T-helper 2 cell (primary cell): ENCODE measurements at places on chromosomes 11 and 22.
A peak's percentile ranks its signal among the peaks of the same experiment; 100 is the strongest.

DNA sequence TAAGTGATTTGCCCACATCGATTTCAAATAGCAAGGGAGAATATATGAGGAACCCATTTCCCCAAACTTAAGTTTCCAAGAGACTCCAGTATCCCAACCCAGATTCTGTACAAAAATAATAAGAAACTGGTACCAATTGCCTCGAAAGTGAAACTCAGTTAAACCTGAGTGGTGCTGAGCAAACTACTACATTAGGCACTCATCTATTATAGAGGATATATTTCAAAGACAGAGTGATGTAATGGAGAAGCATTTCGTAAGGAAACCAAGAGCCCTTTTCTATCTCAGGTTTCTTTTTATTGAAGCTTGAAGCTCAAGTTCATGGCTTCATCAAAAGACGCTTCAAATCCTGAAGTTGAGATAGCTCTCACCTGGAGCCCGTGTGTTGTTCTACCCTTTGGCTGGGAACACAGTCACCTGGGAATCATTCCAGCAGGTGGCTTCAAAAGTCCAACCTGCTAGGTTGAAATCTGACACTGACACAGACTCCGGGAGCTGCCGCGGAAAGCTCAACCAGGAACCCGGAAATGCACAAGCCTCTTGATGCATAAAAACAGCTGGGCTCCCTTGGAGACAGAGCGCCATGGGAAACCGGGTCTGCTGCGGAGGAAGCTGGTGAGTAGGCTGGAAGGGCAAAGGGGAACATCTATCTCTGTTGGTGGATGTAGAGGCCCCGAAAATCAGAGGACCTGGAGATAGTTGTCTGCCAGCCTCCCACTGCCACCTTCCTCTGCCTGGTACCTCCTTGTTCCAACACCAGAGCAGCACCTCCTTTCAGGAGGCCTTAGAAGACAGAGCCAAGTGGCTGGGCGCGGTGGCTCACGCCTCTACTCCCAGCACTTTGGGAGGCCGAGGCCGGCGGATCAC, at the start of gene C11orf52:
Gene C11orf52 (plus strand): TSS at position 524 of the 867 bp plus-strand sequence. CDS start 60 bp downstream, at position 584.
- DNase-seq, result no peak

DNA sequence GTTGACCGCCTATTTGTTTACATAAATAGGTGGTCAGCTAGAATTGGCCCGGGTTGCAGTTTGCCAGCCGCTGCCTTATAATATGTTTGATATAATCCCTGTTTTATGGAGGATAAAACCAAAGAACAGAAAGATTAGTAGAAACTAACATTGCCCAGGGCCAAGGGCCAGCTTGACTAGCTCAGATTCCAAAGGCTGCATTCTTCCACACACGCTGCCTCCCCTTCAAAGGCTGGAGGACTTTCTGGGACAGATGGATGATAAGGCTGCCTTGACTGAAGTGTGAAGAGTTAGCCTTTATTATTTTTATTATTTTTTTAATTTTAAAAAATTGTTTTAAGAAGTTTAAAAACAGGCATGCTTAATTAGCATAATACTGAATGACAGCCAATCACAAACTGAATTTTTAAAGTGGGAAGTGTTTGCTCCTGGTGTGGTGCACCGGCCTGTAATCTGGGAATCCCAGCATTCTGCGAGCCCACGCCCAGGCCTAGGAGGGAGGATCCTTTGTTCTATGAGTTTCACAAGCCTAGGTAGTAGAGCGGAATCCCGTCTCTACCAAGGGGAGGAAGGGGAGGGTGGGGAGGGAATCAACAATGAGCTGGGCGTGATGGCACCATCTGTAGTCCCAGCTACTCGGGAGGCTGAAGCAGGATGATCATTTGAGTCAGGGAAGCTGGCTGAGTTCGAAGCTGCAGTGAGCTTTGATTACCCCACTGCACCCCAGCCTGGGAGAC, 114.9 kb downstream of the NAV2 start:
- no peak for DNase-seq

- no peak for DNase-seq
These were observed 40.8 kb downstream of the SHISA8 start for GRCh38 chr22:41874090-41874489.

DNA sequence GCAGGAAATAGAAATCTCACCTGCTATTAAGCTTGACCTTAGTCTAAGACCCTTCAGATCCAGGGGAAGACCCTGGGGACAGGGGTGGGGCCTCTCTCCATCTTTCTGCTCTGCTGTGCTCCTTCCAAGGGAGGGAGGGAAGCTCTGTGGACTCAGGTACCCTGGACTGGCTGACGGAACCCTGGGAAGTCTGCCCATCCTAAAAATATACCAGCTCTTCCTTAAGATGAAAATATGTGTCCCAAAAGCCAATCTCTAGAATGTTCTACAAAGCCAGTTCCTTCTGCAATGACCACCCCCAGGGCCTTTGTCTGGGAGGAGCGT, 73.7 kb downstream of the RTL6 start:
- DNase-seq, result no peak

GRCh38 chr11:9462172-9462799, 1.5 kb downstream of the ZNF143 start:
- no peak for DNase-seq

DNA sequence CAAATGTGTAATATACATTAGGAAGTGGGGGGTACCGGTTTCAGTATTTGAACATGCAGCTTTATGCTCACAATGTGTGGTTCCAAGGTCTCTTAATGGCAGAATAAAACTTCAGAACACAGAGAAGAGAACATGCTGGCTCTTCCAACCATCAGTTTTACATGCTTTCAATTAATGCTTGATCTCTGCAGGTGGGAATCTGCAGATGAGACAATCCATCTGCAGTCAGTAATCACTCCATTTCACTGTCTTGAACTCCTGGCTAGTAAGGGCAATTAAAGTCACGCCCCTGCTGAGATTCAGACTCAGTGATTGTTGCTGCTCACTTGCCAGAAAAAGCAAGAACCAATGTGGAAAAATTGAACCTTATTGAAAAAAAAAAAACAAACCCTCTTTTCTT, 945.7 kb downstream of the DLG2 start:
- DNase-seq, result no peak

DNA sequence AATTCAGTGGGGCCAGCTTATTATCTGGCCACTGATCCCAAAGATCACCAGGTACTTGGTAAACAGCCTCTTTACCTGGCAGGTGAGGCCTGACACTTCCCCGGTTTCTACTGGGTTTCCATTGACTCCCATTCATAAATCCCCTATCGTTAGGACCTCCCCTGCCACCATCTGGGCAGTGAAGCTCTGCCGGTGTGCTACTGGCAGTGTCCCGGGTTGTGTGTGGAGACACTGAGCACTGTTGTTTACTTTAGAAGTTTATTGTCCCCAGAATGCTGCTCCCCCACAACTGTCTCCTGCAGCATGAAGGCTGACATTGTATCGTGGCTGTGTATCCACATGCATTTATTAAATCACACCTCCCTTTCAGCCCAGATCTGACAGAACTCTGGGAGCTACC, 142.7 kb downstream of the WNT7B start:
- DNase-seq, result no peak

DNA sequence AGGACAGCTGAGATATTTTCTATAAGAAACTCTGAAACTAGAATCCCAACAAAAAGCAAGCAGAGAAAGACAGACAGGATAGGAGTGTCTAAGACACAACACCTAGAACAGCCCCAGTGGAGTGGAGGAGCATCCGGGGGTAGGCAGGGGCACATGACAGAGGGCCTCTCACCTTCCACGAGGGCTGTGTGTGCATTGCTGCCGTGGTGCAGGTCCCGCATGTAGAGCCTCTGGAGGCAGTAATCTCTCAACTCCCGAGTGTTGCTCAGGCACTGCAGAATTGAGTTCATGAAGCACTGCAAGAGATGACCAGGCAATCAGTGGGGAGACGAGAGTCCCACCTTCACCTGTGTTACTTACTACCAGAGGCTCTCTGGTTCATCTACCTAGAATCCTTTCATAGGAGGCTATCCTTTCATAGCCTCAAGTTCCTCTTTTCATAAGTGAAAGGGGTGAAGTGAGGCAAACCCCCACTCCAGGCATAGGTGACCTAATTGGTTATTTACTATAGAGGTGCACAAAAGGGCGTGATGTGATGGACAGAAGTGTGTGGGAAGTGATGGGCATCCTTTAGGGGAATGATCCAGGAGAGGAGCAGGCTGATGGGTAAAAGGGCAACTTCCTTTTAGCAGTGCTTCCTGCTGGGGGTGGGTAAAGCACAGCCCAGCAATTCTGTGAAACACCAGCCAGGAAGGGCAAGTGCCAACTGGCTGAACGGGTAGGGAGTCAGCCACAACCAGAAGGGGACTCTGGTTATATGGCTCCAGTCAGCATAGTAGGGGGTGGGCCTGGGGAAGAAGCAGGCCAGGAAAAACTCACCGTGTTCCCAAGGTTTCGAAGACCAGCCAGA, 13.1 kb upstream of the MFRP start:
- no peak for DNase-seq

DNA sequence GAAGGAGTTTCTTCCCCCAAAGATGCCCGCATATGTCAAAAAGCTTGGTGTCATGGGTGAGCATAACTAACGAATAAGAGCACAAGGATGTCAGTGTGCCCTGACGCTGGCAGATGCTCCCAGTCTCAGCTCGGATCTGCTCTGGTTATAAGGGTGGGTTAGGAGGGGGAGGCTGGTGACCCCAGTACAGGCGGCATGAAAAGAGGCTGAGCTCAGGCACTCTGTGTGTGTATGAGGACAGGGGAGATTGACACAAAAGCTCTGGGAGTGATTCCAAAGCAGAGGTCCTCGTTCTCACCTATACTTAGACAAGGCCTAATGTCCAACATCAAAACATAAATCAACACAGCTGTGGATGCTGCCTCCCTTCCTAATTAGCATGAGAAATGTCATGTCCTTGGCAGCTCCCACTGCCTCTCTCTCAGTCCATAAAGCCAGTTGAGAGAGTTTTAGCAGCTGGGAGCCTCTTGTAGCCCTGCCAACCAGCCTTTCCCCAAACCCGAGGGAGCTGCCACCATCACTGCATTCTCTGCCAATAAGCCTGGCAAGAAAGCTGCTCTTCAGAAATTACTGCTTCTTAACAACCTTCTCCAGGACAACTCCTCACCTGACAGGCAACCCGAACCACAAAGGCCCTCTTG, 59.8 kb downstream of the SC5D start:
- no peak for DNase-seq

GRCh38 chr11:95849087-95849825, 59.0 kb downstream of the CEP57 start:
- DNase-seq, result no peak

- DNase-seq, result no peak
These were observed 2.2 kb downstream of the ZBTB16 start for GRCh38 chr11:114061681-114062049.

- peak; percentile 41 for DNase-seq
These were observed 1.2 kb downstream of the TRABD start for GRCh38 chr22:50186761-50187523.

DNA sequence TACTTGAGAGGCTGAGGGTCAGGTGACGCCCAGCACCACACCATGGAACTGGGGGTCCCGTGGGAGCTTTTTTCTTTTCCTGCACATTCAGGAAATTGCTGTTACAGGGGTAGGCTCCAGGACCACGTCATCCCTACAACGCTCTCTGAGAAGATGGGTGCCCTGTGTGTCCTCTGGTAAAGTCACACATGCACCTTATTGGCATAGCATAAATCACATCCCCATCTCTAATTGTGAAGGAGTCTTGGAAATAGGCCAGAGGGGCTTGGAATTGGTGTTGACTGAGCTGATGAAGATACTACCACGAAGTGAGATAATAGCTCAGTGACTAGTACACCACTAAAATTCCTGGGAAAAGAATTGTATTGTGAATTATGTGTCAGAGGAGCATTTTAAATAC, 57.6 kb downstream of the TNRC6B start:
- DNase-seq, result no peak

GRCh38 chr22:29205252-29205593, 473 bp upstream of the EMID1 start:
- DNase-seq, result no peak
